Activated naive CD4-positive, alpha-beta T cell treated with Interleukin-2 at 50 U/mL for 16 hours (primary cell): ENCODE measurements at places on chromosomes 11 and 22.

DNA sequence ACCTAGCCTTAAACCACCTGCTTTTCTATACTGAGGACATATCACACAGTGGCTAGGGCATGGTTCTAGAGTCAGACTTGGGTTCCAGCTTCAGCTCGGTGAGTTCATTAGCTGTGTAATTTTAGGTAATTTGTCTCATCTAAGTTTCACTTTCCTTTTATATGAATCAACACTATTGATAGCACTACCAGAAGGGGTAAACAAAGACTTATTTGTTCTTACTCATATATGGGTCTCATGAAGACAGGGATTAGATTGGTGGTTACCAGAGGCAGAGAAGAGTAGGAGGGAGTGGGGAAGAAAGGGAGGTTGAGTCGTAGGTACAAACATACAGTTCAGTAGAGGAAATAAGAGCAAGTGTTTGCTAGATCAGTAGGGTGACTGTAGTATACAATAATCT lies 924.7 kb downstream of the OPCML start:
- no peak for DNase-seq

GRCh38 chr11:83069441-83070043 lies 2.2 kb downstream of the RAB30 start:
- no peak for DNase-seq

DNA sequence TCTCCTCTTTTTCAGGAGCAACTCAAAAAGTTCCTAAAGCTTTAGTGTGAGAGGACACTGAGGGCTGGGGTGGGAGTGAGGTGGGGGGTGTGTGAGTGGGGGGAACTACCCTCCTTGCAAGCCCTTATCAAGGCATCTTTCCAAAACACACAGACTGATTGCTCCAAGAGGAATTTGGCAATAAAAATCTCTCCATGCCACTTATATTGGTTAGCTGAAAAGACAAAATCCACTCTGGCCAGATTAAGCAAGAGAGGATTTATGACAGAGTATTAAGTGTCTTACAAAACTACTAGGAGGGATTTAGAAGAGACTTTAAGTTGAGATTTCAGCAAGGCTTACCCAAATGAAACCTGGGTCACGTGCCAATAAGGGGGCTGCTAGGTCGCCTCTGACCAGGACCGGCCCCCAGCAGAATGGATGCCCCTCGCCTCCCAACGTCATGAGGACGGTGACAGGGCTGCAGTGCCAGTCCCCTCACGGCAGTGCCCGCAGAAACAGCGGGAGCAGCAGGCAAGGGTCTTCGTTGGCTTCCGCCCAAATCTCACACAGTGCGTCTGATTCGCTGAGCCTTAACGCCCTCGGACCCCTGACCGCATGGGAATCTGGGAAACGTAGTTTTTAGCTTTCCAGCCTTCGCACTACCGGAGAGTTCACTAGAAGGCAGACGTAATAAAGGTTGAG lies 22.1 kb upstream of the CTR9 start:
- DNase-seq: no peak

GRCh38 chr22:33300165-33300564 lies 242.0 kb upstream of the SYN3 start:
- DNase-seq: no peak

DNA sequence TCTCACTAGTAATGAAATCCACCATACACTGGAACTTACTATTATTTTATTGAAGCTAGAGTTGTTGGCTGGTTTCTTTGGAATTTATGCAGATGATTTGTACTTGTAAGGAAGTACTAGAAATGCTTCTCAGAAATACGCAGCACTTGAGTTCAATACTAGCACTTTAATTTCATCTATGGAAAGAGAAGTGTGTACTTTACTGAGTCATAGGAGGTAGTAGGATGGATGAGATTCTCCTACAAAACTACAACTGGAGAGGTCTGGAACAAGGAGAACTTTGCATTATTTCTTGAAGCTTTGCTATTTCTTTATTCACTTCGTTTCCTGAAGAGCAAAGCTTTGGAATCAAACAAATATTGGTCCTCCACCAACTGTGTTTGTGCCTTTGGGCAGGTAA lies 44.1 kb upstream of the CCDC90B start:
- no peak for DNase-seq

DNA sequence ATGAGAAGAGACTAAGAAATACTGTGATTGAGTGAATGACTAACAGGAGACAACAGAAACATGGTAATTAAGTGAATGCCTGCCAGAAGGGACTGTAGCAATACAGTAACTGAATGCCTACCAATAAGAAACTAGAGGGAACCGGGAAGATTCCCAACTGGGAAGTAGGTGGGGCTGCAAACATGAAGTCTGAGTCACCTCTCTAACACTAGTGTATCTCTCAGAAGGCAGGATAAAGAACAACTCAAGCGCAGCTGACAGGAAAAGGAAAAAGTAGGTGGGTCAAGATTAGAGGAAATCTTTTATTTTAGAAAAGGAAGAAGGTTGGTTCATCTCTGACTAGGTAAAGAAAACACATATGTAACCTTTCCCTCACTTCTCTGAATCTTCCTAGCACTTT lies 14.0 kb downstream of the C11orf42 start:
- DNase-seq: no peak

DNA sequence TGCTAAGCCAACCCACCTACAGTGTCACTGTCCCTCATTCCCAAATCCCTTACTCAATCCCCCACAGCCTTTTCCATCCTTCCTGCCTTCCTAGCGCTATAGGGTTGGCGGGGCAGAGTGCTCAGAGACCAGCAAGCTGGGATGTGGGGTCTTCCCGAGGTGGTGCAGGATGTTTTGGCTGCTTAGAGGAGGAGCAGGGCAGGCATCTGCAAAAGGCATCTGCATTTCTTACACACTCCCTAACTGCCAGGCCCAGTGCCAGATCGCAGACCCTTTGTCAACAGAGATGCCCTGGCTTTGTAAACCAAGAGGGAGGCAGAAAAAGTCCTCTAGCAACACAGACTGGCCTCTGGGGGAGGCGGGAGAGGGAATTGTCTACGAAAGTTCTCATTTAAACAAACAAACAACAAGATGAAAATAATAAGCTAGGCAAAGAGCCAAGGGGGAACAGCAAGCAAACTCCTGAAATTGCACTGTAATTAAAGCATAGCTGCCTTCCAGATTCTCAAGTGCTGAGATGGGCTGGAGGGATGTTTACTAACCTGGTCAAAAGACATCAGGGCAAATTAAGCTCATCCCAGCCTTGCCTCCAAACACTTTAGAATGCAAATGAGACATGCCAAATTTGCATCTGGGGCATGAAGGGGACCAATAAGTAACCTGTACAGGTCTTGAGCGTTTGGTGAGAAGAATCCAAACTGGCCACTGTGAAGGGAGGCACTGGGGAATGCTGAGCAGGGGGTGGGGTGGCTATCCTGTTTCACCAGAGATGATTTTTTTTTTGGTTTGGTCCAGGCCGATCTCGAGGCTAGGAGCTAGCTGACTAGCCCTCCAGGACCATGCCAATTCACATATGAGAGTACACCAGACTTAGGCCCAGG lies 38.1 kb upstream of the ADA2 start:
- no peak for DNase-seq

GRCh38 chr22:49365910-49366309 lies 461.8 kb downstream of the BRD1 start:
- no peak for DNase-seq

GRCh38 chr11:76196849-76197248 lies 9.5 kb downstream of the WNT11 start:
- no peak for DNase-seq

- no peak for DNase-seq
Observed at GRCh38 chr11:45927684-45928413, 5.4 kb downstream of the LARGE2 start.

DNA sequence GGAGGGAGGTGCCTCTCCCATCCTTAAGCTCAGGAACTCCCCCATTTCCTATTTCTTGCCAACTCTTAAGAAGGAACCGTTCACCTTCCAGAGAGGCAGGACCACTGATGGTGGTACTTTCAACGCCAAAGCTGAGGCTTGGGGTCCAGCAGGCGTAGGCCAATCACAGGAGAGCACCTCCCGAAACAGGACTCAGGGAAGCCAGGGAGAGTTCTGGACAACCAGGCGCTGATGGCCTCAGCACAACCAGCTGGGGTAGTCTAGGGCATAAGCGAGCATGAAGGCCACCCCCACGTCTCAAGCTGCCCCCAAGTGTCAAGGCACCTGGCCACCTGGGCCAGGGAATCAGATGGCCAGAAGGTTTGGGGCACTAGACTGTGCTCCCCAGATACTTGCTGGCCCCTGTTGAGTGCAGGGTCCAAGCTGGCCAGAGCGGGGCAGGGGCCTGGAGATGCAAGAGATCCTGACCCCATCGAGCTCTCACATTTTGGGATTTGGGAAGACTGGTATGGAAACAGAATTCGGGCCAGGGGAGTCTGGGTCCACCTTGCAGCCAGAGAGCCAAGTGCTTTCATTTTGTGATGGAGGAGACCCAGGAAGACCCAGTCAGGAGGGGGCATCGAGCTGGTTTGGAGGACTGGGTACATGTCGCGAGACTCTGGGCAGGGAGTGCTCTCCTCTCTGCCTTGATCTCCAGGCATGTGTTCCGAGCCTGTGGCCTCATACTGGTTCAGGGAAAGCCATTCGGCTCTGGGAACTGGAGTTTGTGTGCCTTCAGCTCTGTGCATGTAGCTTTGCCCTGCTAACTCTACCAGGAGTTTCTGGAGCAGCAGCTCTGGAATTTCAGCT lies 926 bp downstream of the CD6 start:
- DNase-seq: no peak

- no peak for DNase-seq
Observed at GRCh38 chr22:37907036-37907954, 1.2 kb downstream of the MICALL1 start.

GRCh38 chr11:13463779-13464290 lies 813 bp upstream of the BTBD10 start:
- DNase-seq: no peak

- DNase-seq: no peak
Observed at GRCh38 chr11:95700471-95700817, 89.1 kb downstream of the FAM76B start.

GRCh38 chr11:122375687-122376399 lies 259.8 kb upstream of the BLID start:
- DNase-seq: no peak

GRCh38 chr11:38448284-38448683 lies 1850.2 kb upstream of the RAG2 start:
- DNase-seq: no peak

GRCh38 chr22:36289406-36289870 lies 36.5 kb downstream of the APOL1 start:
- DNase-seq: no peak

DNA sequence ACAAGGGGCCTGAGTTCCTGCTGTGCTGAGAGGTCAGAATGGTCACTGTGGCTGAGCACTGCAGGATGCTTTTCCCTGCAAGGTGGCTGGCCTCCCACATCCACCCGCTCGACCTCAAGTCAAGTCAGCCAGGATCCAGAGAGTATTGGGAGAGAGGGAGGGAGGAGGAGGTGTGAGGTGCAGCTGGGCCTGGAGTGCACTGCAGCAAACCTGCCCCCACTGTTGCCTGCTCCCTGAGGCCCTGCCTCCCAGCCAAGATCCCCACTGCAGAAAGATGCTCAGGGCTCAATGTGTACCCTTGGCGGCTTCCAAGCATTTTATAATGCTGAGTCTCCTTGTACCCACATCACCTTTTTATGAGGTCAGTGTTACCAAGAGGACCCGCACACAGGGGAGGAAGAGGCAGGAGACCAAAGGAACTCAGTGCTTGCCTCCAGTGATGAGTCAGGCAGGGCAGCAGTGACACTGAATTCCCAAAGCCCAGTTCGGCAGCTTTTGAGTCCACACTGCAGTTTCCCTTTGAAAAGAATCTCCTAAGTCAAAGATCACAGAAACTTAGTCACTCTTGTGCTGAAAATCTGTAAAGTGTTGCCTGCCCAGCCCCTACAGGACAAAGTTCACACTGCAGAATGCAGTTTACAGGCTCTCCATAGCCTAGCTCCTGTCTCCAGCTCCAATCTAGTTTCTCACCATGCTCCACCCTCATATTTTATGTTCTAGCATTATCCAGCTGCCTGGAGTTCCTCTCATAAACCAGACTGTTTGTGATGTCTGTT lies 3.1 kb downstream of the ENDOD1 start:
- DNase-seq: peak; percentile 44

- DNase-seq: no peak
Observed at GRCh38 chr22:21020802-21021429, 6.0 kb downstream of the P2RX6 start.

DNA sequence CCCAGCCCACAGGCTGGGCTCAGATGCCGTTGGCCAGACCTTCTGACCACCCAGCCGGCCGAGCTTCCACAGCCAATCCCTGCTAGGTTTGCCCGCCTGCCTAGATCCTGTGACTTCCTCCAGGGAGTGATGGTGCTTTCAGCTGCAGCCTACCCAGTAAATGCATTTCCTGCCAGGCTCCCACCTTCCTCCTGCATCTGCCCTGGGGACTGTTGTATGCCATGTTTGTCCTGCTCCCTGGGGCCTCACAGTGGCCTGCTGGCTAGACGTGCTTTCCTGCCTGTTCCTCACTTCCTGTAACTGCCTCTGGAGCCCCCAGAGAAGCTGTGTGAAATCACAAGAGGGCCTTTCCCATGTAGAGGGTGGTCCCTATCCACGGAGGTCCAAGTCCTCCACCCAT lies 86.2 kb downstream of the GALNT18 start:
- DNase-seq: no peak

GRCh38 chr11:11167806-11168205 lies 185.2 kb downstream of the CSNK2A3 start:
- DNase-seq: no peak

DNA sequence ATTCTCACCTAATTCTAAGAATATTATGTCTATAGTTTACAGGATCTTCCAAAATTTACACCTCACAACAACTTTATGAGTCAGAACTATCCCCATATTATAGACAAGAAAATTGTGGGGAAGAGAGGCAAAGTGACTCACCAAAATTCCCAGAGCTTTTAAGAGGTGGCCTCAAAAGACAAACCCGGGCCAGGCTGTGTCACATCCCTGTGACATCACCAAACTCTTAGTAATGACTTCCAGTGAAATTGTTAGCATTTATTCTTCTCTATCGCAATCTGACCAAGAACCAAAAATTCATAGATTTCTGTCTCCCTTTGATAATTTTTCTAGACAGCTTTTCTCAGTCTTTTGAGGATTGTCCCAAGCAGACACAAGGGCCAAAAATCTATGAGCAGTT lies 134.3 kb downstream of the SNX19 start:
- no peak for DNase-seq

DNA sequence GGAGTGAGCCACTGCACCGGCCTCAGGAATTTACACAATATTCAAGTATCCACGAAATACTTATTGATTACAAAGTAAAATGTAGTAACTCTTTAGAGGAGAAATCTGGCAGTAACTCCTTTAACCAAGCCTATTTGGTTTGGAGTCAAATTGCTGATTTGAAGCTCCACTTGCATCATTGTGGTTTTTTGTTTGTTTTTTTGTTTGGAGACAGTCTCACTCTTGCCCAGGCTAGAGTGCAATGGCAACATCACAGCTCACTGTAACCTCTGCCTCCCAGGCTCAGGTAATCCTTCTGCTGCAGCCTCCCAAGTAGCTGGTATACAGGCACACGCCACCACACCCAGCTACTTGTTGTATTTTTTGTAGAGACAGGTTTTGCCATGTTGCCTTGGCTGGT lies 6.4 kb upstream of the QSER1 start:
- no peak for DNase-seq
